ENCODE measurements at places on chromosomes 5 and 9.

- DNase-seq: no peak
These were observed 54.1 kb downstream of the IPPK start for GRCh38 chr9:92615790-92616189.

DNA sequence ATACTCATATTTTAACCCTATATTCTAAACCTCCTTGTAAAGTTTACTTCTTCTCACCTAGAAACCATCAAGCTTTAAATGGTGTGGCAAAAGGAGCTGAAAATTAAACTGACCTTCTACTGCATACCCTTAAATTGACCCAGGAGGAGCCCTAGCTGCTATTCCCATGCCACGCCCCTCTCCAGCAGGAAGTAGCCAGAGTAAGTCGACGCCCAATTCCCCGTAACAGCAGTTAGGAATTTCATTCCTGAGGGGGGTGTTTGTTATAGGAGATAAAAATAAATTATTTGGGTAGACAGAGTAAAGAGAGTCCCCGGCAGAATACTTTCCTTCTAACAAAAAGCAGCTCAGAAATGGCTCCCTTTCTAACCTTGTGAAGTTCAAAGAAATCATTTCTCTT lies 111.8 kb upstream of the FAM174A start:
- DNase-seq: no peak

GRCh38 chr9:81174023-81174422 lies 515.3 kb downstream of the TLE1 start:
- DNase-seq: no peak

- DNase-seq: no peak
These were observed 25.2 kb upstream of the PLAC8L1 start for GRCh38 chr5:146130440-146131045.

GRCh38 chr9:96009690-96010472 lies 134.4 kb downstream of the ERCC6L2 start:
- no peak for DNase-seq

- DNase-seq: no peak
These were observed 184.4 kb upstream of the DMRT1 start for GRCh38 chr9:656926-657568.

DNA sequence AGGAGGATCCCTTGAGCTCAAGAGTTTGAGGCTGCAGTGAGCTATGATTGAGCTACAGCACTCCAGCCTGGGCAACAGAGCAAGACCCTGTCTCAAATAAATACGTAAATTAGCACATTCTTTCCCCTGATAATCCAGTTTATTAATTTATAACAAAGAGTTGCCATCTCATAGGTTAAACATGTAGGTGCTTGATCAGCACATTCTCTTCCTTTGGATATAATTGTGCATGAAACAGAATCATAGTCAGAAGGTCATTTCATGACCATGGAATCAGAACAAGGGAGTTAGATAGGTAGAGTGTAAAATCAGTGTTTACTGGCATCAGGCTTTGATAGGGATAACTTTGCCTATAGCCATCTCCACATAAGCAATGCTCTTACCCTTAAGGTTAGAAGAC lies 43.0 kb upstream of the KIAA1958 start:
- DNase-seq: no peak

GRCh38 chr5:7886849-7887475 lies 18.0 kb downstream of the MTRR start:
- no peak for DNase-seq

DNA sequence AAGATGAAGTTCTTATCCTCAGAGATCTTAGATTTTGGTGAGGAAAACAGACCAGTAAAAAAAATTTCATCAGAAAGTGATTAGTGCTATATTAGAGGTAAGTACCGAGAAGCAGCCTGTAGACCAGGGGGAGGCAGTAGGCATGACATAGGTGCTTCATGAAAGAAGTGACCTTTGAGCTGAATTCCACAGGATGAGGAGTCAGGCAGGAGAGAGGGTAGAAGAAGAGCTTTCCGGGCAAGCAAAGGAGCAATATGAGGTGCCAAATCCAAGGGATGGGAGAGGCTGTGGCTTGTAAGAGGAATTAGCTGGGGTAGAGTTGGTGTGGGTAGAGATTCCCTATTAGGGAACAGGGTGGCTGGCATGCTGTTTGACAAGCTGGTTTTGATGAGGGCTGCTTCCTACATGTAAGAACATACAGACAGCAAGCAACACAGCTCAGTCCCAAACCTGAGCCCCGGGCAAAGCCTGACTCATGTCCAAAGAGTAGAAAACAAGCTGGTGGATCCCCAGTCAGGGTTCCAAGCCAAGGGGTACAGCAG lies 48.4 kb upstream of the PWWP2A start:
- DNase-seq: no peak

GRCh38 chr9:97889941-97890887 lies 32.1 kb downstream of the TRMO start:
- no peak for DNase-seq

GRCh38 chr5:73321757-73322436 lies 126.7 kb downstream of the FOXD1 start:
- no peak for DNase-seq

- DNase-seq: no peak
These were observed 281.3 kb upstream of the PANK3 start for GRCh38 chr5:168860503-168860902.

DNA sequence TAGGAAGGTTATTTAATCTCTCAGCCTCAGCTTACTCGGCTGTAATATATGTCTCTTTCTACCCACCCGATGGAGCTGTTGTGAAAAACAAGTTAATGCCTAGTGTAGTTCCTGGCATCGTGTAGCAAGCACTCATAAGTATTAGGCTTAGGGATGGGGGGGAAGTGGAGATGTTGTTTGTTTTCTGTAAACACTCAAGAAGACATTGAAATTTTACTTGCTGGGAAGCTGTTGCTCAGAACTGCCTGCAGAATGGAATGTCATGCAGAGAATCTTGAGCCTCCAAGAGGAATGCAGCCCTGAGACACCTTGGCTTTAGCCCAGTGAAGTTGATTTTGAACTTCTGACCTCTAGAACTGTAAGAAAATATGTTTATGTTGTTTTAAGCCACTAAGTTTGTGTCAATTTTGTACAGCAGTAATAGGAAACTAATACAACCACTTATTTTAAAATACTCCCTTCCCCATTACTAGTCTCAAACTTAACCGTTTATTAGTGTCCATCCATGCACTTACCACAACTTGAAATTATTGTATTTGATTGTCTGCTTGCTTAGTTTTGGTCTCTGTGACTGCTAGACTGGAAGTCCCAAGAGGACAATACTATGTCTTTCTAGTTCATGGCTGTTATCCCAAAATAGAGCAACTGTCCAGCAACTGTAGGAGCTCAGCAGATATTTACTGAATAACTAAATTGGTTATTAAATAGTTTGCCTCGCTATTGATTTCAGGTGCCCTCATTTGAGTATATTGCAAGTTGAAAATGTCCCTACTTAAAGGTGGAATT lies 53.8 kb downstream of the MFAP3 start:
- no peak for DNase-seq

DNA sequence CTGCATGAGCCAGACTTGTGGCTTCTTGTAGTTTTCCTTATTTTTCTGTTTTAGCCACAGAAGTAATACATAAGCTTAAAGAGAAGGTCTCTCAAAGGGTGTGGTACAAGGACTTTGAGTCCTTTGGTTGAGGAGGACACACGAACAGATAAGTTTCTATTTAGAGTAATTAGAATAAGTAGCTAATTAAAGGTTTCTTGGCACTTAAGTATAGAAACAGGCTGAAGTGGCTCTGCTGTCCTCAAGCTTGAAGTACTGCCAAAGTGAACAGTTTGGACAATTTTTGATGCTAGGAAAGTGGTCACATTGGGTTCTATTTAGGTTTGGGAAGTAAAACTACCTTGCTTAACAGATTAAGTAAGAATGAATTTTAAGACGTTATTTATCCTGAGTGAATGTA lies 278.3 kb upstream of the MPDZ start:
- DNase-seq: no peak

DNA sequence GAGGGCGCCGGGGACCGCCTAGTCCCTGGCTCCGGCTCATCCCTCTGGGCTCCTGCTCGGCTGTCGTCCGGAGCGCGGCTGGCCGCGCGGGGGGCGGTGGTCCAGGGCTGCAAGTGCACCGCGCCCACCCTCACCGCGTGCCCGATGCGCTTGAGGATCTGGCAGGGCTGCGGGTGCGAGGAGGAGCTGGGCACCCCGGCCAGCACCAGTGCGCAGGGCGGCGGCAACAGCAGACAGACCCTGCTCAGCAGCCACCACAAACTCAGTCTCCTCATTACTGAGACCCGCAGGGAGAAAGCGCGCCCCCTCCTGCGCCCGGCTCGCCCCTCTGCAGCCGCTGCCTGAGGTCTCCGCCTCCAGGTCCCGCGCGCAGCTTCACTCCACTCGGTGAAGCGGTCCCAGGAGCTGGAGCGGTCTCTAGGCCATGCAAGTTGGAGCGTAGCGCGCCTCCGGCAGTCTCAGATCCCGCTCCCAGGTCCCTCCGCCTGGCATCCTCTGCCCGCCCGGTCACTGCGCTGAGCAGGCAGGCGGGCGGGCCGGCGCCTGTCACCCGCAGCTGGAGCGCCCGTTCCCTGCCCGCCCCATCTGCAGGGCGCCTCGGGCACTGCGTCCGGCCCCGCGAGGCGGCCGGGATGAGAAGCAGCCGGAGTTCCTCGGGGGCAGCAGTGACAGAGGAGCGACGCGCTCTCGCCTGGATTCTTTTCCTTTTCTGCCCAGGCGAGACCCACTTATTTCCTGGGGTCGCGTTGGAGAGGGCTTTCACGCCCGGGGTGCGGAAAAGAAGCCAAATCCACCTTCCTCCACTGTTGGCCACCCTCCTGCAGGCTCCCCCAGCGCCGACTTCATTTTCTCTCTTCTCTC lies 512 bp downstream of the GRIN3A start:
- no peak for DNase-seq

DNA sequence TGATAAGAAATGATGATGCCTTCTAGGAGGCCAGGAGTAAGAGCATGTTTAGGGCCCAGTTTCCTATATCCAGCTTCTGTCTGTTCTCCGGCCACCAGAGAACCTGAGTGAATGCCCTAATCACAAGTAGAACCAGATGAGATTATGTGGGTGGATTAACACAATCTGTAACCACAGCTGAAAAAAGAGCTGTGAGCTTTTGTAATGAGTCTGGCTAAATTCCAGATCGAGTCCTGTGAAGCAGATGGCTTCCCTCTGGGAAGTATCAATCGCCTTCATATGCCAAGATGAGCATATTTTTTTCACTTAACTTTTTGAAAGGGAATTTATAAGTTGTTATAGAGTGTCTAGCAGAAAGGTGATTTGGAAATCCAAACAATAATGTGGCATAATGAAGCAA lies 99.8 kb downstream of the NNT start:
- no peak for DNase-seq

DNA sequence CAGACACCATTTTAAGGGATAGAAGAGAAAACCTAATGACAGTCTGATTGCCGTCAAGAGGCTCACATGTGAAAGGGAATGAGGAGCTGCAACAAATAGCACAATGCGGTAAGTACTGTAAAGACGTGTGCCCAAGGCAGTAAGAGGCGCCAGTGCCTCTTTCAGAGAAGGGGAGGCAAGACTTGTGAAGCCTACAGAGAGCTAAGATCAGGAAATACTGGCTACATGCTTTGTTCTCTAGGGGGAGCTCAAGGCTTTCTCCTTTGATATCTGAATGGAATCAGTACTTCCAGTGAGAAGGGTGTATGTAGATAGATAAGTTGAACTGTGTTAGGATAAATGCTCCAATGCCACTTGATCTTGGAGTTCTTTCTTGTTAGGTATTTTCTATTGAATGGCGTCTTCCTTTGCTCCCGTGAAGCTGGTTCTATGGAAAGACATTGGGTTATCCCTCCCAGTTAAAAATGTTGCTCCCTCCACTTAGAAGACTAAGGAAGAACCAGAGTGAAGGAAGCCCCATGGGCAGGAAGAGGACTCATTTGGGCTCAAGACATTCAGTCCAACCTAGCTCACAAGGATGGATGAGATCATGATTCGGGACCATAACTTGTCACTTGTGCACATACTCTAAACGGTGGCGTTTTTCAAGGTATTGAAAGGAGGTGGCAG lies 23.5 kb upstream of the ALDOB start:
- no peak for DNase-seq

GRCh38 chr5:111337688-111338087 lies 113.5 kb downstream of the CAMK4 start:
- DNase-seq: no peak

DNA sequence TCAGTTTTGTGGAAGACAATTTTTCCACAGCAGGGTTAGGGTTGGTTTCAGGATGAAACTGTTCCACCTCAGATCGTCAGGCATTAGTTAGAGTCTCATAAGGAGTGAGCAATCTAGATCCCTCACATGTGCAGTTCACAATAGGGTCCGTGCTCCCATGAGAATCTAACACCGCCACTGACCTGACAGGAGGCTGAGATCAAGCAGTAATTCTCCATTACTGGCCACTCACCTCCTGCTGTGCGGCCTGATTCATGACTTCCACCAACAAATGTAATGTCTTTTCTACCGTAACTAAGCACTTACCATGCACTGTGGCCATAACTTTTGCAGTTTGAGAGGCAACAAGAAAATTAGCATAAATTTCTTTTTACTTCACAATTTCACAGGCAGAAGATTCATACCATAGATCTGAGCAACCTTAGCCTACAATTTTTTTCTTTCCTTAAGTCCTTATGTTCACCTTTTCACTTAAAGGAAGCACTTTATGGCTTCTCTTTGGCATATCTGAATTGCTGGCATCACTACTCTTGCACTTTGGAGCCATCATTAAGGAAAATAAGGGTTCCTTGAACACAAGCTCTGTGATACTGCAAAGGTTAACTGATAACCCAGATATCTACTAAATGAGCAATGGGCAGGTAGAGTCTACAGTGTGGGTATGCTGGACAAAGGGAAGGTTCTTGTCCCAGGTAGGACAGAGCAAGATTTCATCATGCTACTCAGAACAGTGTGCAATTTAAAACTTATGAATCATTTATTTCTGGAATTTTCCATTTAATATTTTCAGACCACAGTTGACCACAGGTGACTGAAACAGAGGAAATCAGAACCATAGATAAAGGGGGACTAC lies 83.0 kb upstream of the IFNK start:
- DNase-seq: no peak

GRCh38 chr9:137761032-137761431 lies 116.5 kb upstream of the CACNA1B start:
- DNase-seq: no peak

DNA sequence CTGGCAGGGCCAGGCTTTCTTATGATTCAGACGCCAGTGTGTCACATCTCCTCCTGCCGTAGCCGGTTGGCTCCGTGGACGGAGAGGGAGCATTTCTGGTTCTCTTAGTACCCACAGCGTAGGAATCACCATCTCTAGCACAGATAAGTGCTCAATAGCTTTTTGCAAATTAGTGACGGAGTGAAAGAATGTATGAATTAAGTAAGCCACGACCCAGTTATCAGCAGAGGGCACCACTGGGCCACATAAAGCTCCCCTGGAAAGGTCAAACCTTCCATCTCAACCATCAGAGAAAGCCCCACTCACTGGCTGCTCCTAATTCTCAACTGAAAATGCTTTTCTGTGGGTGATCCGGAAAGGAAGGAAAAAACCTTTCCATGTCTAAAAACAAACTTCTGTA lies 317.0 kb upstream of the ADCY2 start:
- no peak for DNase-seq

DNA sequence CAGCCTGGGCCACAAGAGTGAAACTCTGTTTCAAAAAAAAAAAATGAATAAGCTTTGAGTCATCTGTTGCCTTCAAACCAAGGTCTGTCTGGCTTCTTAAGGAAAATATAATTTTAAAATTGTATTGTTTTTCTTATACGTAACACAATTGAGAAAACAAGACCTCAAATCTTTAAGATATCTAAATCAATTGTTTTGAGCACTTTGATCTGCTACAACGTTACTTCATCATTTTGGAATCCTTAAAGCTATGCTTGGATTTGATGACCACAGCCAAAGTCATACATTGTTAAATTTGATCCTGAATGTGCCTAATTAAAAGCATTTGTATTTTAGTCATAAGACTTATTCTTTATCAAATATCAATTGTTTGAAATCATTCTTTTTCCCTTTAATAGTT lies 37.7 kb upstream of the VCAN start:
- no peak for DNase-seq
